B cell (primary cell): ENCODE measurements at places on chromosomes 12 and 14. TPM values are rescaled to one million over a fixed set of nuclear protein-coding genes. Genes with fewer than 3 reads are reported as not detected.

- no peak for DNase-seq
Observed at GRCh38 chr14:69501423-69501838, 16.9 kb downstream of the PLEKHD1 start.

DNA sequence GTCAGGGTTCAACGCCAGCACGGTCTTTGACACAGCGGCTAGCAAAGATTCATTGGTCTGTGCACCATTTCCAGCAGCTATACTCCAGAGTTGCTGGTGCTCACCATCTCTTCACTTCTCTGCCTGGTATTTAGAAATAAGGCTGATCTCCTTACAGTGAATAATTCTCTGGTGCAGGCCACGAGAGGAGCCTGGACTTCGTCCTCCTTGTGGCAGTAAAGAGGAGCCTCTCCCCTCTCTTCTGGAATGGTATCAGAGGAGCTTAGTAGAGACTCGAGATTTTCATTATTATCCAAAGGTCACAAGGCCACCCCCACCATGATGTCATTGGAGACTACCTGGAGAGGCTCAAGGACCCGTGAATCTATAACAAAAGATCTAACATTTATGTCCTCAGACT, 30.8 kb upstream of the BCL2L14 start:
- DNase-seq, result no peak

- DNase-seq, result peak; percentile 41
Observed at GRCh38 chr12:43776498-43776897, 17.7 kb downstream of the IRAK4 start.

- DNase-seq, result no peak
Observed at GRCh38 chr14:51592836-51593235, 58.9 kb upstream of the FRMD6 start.

DNA sequence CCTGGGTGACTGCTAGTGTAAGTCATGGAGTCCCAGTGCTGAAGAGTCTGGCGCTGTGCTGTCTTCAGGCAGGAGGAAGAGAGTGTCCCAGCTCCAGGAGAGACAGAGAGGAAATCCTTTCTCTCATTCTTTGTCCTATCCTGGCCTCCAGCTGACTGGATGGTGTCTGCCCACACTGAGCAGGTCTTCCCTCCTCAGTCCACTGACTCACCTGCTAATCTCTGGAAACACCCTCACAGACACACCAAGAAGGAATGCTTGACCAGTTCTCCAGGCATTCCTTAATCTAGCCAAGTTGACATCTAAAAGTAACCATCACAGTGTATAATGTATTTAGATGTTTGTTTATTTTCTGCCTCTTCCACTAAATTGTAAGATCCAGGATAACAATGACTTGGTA, 53.9 kb downstream of the EMP1 start:
- no peak for DNase-seq

DNA sequence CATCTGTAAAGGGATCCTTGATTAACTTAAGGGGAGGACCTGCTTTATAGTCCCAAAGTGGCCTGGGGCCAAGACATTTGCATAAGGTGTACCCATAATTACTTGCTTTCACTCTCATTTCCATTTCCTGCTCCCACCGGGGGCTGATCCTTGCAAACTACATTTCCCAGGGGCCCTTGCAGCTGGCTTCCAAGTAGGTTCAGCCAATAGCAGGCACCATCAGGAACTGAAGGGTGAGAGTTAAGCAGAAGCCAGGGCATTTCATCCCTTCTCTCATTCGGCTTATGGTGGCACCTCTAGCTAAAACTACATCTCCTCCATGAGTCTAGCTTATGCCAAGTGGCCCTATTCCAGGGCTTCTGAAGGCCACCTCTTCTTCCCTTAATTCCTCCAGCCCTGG, 88.8 kb downstream of the CCDC60 start:
- no peak for DNase-seq

- no peak for DNase-seq
Observed at GRCh38 chr14:87894920-87895319, 98.1 kb downstream of the GALC start.

GRCh38 chr14:57749267-57749666, 116.6 kb downstream of the SLC35F4 start:
- DNase-seq, result no peak

- DNase-seq, result no peak
Observed at GRCh38 chr14:75264036-75264435, 14.6 kb upstream of the FOS start.

DNA sequence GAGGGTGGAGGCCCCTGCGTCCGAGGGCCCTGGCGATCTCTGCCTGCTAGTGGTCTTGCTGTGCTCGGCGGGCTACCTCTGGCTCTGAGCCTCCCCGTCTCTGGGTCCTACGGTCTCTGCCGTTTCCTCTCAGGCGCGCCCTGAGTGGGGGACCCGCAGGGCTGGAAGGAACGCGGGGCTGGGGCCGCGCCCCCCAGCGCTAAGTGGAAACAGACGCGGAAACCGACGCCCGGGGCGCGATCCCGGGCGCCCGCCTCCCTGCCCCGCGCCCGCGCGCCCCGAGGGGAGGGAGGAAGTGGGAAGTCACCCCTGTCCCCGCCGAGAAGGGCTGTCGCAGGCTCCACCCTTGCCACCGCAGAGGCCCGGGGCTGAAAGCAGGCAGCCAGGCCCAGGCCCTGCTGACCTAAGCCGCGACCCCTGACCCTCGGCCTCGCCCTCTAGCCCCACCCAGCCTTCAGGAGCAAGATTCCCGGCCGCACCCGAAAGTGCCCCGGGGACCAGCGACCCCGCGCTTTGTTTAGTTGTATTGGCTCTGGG, 831 bp downstream of the CRIP1 start:
- peak; percentile 84 for DNase-seq

DNA sequence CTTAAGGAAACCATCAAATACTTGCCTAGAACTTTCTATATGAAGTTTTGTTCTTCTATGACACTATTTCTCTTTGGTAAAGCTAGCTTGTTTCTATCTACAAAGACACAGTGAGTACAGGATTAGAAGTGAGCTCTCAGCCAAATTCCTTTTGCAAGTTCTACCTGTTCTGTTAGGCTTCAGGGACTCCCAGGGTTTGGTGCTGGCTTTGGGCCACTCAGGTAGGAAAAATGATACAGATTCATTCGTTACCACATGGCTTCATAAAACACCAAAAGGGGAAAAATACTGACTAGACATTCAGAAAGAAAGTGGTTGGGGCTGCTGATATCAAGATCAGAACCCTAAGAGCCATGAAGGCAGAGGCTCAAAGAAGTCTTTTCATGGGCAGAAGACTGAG, 13.8 kb downstream of the ZC2HC1C start:
- DNase-seq, result no peak

The FAM186B gene
- 0.47 and 0.70 TPM in 2 replicates for total RNA-seq

The DENND5B gene
- total RNA-seq, result 55.3 and 60.4 TPM in 2 replicates

The KLRD1 gene
- 0.32 and 0.92 TPM in 2 replicates for total RNA-seq

The DGKA gene
- total RNA-seq, result 238 and 239 TPM in 2 replicates
